ENCODE measurements at places on chromosomes 13 and 19.

- peak; percentile 66 for DNase-seq
Measured at GRCh38 chr19:39502640-39503417, 4.1 kb downstream of the DLL3 start.

- no peak for DNase-seq
Measured at GRCh38 chr13:78402708-78403400, 200.5 kb downstream of the POU4F1 start.

DNA sequence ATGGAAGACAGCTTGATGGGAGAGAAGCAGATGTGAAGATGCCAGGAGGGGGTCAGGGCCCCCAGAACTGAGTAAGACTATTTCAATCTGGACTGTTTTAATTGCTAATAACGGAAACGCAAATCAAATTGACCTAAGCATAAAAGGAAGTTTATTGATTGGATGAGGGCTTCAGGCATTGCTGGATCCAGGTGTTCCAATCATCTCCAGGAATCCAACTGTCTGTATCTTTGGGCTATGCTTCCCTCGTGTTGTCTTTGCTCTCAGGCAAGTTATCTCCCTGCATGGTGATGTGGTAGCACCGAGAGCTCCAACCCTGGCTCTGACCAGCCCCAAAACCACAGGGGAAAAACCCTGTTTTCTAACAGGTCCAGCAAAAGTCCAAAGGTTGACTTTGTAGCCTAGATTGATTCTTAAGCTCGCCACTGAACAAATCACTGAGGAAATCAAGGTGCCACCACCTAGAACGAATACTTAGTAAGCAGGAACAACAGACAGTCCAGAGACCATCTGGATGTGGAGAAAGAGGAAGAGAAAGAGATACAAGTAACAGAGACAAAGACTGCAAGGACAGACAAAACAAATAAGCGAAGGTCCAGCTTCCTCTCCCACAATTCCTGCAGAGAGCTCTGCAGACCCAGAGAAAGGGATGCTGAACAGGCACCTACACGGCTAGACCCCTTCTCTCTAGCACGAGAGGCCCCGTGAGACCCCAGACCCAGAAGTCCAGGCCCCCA, 1.2 kb upstream of the C19orf81 start:
- no peak for DNase-seq

- DNase-seq = no peak
Measured at GRCh38 chr13:74743992-74744391, 609.8 kb upstream of the KLF12 start.

DNA sequence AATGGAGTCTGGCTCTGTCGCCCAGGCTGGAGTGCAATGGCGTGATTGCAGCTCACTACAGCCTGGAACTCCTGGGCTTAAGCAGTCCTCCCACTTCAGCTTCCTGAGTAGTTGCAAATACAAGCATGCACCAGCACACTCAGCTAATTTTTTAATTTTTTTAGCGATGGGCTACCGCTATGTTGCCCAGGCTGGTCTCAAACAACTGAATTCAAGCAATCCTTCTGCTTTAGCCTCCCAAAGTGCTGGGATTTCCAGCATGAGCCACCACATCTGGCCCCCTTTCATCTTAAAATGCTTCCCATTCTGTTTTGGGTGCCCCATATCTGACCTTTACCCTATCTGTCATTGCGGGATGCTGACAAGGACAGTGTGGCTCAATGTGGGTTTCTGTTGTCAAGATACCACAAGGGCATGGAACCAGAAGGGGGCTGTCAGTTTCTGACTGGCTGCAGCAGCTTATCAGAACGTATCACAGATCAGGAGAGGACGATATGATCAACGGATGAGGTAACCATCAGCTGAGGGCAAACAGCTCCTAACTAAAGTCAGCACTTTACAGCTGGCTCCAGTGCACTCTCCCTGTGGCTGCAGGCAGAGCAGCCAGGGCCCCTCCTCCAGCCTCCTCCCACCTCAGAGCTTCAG, 32.4 kb downstream of the GPR42 start:
- DNase-seq = no peak

DNA sequence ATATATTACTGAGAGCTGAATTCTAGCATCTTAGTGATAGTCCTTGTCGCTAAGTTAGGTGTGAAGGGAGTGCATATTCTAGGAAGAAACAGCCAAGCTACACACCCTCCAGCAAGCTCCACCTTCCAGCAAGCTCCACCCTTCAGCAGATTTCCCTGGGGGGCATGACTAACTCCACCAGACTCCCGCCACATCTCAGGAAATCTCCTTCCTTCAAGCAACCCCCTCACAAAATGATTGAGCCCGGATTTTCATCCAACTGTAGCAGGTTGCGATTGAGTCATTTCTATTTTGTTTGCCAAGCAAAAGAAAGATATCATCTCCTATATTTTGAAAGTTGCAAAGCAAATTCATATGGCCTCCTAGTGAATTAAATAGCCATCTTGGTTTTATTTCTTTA, 162.1 kb upstream of the TMTC4 start:
- no peak for DNase-seq

GRCh38 chr19:50500060-50500752, 10.8 kb downstream of the JOSD2 start:
- DNase-seq = no peak

DNA sequence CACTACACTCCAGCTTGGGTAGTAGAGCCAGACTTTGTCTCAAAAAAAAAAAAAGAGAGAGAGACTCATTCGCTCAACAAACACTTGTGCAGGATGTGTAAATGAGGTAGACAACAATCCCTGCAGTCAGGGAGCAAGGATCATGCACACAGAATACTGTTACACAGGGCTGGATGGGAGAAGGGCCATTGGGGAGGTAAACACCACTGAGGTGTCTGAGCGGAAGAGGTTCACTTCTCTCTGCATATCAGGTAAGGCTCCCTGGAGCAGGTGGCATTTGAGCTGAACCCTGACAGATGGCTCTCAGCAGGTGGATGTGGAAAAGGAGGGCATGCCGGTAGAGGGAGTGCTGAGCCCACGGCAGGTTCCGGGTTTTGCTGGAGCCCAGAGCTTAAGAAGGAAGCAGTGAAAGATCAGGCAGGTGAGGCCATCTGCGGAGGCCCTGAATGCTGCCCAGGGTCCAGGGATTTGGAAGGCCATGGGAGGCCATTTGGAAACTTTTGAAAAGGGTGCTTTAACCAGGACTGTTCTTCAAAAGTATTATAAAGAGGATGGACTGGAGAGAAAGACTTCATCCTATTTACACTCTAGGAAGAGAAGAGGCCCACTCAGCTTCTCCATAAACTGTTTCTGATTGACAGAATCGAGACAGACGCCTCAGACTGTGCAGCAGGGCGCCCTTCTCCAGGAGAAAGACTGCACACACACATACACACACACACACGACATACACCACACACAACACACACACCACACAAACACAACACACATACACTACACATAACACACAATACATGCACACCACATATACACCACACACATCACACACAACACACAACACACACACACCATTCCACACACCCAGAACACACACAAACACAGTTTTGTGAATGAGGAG, 199.4 kb downstream of the USP12 start:
- no peak for DNase-seq

DNA sequence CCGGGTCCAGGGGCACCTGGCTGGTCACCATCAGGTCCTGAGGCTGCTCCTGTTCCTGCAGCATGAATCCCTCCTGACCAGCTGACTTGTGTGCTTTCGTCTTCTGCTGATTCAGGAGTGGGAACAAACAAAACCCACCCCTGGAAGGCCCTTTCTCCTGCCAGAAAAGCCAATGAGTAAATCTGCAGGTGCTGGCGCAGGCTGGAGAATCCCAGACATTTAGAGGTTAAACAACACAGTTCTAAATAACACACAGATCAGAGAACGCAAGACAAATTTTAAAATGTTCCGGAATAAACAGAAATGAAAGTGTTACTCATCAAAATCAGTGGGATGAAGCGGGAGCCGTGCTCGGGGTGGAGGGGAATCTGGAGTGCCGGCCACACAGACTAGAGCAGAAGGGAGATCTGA, 60.6 kb upstream of the C13orf46 start:
- no peak for DNase-seq

- DNase-seq = no peak
Measured at GRCh38 chr19:48819366-48819816, 8.6 kb upstream of the BCAT2 start.

- no peak for DNase-seq
Measured at GRCh38 chr13:39765801-39766463, 110.5 kb downstream of the COG6 start.

DNA sequence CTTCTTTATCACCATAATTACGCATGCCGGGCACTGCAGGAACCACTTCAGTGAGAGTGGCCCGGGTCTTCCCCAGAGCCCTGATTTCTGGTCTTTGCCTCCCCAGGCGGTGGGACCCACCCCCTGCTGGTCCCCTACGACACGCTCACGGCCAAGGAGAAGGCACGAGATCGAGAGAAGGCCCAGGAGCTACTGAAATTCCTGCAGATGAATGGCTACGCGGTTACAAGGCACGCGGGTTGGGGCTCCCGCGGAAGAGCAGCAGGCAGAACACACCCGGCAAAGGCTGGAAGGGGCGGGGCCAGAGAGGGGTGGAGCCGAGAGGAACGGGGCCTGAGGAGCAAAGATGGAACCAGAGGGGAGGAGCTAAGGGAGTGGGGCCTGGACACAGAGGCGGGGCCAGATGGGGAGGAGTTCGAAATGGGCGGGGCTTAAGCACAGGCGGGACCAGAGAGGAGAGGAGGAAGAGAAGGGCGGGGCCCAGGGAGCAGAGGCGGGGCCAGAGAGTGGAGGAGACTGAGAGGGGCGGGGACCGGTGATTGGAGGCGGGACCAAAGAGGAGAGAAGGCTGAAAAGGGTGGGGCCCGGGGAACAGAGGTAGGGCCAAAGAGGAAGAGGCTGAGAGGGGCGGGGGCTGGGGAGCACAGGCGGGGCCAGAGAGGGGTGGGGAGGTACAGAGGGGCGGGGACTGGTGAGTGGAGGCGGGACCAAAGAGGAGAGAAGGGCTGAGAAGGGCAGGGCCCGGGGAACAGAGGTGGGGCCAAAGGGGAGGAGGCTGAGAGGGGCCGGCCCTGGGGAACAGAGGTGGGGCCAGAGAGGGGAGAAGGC, 73.4 kb downstream of the RYR1 start:
- peak; percentile 74 for DNase-seq

- DNase-seq = no peak
Measured at GRCh38 chr13:99647596-99647985, 146.3 kb downstream of the TM9SF2 start.

GRCh38 chr19:44614313-44614712, 950 bp downstream of the IGSF23 start:
- DNase-seq = no peak

DNA sequence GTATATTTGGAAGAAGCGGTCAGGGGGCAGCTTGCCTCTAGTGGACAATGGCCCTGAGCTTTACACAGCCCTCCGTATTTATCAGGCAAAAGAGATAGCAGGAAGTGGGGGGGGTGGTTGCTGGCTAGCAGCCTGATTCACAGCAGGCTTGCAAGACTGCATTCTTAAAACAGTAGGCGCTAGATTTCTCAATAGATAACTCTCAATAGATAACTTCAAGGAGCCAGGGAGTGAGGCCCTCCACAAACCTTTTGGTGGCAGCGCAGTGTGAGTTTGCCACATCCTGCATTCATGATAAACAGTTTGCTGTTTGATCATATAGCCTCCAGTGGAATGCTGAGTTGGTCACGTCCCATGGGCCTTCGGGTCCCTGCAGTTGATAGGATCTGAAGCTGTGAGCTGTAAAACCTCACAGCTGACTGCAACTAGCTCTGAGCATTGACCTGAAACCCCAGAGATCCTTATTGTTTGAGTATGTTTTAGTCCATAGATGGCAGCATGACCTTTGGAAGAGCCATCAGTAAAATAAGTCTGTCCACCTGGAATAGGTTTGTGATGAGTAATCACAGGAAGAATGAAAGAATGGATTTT, 12.2 kb downstream of the FPR3 start:
- DNase-seq = no peak

GRCh38 chr13:44812818-44813217, 176.5 kb downstream of the NUFIP1 start:
- DNase-seq = no peak

- DNase-seq = no peak
Measured at GRCh38 chr13:97944396-97945029, 9.0 kb upstream of the IPO5 start.

DNA sequence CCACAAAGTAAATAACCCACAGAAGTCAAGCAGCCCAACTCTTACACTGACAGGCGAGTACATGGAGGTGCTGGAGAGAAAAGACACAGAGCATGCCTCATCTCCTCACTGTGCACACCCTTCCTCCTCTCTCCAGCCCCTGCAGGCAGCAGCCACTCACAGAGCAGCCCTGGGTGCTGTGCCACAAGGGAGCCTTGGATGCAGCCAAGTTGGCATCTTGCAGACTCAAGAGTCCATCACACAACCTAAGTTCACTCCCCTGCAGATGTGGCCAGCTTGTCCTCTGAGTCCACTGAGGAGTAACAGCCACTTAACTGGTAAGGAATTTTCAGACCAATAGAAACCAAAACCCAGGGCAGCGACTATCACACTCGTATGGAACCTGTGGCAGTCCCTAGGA, 47.4 kb downstream of the BRD4 start:
- DNase-seq = no peak

DNA sequence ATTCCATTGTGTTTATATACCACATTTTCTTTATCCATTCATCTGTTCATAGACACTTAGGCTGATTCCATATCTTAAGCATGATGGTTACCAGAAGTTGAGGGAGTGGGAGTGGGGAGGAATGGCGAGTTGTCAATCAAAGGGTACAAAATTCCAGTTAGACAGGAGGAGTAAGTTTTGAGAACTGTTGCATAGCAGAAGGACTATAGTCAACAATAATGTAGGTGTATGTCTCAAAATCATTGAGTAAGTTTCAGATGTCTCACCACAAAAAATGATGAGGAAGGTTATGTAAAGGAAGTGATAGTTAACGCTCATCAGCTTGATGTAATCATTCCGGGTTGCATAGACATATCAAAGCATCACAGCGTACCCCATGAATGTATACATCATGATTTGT, 4.6 kb upstream of the UBL3 start:
- no peak for DNase-seq

- no peak for DNase-seq
Measured at GRCh38 chr19:2426611-2427428, 566 bp downstream of the TIMM13 start.

DNA sequence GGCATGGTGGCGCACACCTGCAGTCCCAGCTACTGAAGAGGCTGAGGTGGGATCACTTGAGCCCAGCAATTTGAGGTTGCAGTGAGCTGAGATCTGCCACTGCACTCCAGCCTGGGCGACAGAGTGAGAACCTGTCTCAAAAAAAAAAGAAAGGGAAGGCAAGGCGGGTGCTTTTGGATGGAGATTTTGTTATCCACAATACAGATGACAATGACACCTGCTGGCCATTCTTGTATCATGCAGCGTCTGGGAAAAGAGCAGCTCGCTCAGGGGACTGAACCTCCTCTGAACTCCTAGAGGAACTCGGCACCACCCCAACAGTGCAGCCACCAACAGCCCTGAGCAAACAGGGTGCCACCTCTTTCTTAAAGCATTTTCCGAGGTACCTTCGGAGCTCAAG, 22.8 kb downstream of the HAUS8 start:
- peak; percentile 14 for DNase-seq

Measured in effector memory CD8-positive, alpha-beta T cell (primary cell).